ENCODE measurements at places on chromosomes 6 and 20.
A peak's percentile ranks its signal among the peaks of the same experiment; 100 is the strongest.

GRCh38 chr6:95578106-95578410, 723 bp downstream of the MANEA start:
- peak; percentile 9 for DNase-seq

DNA sequence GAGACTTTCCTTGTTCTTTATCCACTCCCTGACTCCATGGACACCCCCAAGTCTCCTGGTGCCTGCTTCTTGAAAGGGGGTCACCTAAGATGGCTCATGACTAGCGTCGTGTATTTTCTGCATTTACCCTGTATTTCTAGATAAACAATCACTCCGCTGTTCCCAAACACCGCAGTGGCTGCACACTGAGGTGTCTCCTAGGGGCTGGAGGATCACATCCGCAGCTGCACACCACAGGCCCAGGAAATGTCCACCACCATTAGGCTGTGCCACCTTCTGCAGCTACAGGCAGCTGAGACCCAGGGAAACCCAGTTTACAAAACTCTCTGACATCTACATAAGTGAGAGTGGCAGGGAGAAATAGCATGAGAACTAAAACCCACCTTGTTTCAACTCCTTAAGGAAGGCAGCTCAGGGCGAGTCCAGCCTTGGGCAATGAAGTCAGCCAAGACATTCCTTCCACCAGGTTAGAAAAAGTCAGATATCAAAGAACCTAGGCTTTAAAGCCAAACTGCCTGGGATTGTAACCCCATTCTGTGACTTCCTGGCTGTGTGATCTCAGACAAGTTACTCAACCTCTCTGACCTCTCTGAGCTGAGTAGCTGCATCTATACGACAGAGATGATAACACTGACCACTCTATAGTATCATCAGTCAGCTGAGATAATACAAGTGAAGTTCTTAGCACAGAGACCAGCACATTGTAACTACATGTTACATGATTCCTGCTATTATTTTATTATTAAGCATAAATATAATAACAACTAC, 102.2 kb downstream of the SNX5 start:
- DNase-seq = no peak

- no peak for DNase-seq
These were observed 113.2 kb downstream of the FNDC1 start for GRCh38 chr6:159282421-159282820.

GRCh38 chr6:16514249-16514648, 247.0 kb downstream of the ATXN1 start:
- DNase-seq = no peak

GRCh38 chr6:33273924-33274902, 2.3 kb downstream of the RPS18 start:
- DNase-seq = no peak

GRCh38 chr20:32152421-32153155, 43.1 kb downstream of the TM9SF4 start:
- DNase-seq = no peak

GRCh38 chr6:125421836-125422235, 120.1 kb upstream of the HDDC2 start:
- DNase-seq = no peak

DNA sequence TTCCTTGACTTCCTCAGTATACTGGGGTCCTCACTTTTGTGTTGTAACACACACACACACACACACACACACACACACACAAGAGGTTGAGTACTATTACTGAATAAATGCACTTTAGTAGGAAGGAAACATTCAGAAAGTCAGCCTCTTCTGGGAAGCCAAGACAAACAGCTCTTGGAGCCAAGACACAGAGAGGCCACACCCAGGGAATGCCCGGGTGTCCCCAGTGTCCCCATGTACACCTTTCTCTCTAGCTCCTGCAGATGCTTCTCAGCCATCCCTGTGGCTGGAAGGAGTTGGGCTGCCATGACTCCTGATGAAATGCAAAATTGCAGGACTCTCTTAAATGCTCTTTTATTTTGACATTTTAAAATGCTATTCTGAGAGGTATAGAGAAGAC, 70.5 kb downstream of the PPP1R14C start:
- DNase-seq = no peak

GRCh38 chr20:42391807-42392206, 773.6 kb upstream of the CHD6 start:
- no peak for DNase-seq

DNA sequence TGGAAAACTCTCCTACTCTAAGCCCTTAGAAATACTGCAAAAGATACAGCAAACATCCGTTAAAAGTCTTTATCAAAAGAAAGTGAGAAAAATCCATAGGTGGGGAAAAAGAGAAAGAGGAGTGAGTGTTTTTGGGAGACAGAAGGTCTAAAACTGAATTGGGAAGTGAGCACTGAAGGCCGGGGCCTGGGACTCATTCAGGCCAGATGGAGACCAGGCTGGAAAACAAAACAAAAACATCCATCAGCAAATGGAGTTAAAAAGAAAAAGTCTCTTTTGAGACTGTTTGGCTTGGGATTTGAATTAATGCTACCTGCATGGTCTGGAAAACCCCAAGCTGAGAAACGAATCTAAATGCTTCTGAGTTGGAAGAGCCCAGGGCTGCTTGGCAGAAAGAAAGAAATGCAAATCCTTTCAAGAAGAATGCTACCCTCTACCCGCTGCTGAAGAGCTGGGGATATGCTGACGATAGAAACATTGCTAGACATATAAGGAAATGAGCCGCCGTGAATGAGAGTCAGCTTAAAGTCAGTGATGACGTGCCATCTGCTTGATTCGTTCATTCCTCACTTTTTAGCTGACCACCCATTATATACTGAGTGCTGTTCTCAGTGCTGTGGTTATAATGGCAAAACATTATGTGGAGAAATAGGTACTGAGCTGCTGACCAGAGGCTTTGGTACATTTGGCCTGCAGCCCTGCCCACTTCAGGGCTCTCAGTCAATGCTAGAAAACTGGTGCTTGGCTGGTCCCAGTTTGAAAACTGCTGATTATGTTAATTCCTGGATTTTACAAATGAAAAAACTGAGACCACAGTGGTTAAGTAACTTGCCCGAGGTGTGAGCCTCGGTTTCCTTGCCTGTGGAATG, 28.0 kb upstream of the TULP4 start:
- no peak for DNase-seq

DNA sequence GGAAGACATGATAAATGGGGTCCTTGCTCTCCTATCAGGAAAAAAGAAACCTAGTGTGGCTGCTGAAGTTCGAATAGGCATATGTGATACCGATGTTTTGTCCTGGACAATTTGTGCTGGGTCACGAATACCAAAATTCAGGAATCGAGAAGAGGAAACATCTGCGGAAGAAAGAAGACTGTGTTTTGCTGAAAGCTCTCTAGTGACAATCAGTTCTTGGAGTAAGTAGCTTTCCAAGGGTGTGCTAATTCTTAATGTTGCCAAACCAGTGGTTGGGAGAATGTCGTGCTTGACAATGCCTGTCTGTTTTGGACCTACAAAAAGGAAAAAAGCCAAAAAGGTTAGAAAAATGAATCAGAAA, 956.1 kb downstream of the PHF3 start:
- DNase-seq = no peak

GRCh38 chr6:71420095-71420692, 131.6 kb downstream of the OGFRL1 start:
- DNase-seq = peak; percentile 8

DNA sequence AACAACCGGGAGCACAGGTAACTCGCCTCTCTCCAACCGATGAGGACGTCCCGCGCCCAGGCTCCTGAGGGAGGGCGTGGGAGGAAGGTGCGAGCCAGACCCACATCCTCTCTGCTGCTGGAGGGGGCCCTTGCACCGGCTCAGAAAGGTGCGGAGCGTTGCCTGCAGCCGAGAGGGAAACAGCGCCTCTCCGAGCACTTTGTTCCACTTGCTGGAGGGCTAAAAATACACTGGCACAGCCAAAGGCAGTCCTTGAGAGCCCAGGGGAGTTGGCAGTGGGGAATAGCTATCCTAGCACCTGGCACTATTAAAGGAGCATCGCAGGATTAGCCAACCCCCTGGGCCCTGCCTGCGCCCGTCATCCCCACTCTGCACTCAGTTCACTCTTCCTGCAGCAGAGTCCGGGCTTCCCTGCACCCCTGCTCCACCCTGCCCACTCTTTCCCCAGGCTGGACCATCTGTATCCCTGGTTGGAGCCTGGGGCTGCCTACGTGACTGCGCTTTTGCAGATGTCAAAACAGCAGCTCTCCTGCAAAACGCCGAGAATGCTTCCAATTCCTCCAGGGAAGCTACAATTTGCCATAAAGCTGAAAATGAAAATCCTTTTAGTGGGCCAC, 108.9 kb downstream of the SNX5 start:
- DNase-seq = peak; percentile 50

- no peak for DNase-seq
These were observed 91.8 kb downstream of the NOL4L start for GRCh38 chr20:32493356-32493755.

DNA sequence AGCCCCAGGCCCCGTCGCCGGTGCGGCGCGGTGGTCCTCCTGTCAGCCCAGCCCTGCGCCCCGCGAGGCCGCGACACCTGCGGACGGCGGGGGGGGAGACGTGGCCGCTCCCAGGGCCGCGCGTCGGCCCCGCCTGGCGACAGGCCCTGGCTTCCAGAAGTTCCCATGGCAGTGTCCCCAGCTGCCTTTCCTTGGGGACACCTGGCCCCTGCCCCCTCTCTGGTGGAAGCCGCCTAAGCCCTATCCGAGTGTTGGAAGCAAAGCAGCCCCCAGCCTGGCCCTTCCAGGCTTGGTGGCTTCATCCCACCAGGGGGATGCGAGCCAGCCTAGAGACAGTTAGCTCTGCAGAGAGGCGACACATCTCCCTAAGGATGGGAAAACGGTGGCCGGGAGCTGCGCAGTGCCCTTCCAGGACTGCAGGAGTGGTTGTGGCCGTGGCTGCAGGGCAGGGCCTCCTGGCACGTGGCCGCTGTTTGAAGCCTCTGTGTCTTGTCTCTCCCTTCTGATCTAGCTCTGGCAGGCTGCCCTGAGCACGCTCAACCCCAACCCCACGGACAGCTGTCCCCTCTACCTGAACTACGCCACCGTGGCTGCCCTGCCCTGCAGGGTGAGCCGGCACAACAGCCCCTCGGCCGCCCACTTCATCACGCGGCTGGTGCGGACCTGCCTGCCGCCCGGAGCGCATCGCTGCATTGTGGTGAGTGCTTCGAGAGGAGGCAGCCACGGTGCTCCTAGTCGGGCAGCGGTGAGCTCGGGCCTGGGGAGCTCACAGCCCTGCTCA, 816 bp downstream of the NPEPL1 start:
- no peak for DNase-seq

DNA sequence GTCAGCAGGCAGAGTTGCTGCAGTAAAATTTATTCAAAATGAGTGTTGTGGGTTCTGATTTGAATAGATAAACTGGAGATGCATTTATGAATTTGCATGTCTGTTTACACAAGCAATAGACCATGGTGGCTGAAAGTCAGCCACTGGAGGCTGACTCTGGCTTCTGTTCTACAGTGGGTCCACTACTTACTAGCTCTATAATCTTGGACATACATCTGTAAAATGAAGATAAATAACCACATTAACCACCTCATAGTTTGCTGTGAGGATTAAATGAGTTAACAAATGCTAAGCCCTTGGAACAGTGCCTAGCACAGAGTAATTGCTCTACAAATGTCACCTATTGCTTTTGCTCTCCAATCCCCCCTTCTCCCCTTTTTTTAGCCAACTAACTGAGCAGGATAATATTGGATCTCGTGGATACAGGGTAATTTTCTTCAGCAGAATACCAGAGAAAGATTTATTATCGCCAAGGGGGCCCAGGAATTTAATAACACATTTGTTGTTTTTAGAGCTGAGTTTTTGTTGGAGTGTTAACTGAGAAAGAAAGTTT, 1.4 kb upstream of the PM20D2 start:
- DNase-seq = peak; percentile 13

DNA sequence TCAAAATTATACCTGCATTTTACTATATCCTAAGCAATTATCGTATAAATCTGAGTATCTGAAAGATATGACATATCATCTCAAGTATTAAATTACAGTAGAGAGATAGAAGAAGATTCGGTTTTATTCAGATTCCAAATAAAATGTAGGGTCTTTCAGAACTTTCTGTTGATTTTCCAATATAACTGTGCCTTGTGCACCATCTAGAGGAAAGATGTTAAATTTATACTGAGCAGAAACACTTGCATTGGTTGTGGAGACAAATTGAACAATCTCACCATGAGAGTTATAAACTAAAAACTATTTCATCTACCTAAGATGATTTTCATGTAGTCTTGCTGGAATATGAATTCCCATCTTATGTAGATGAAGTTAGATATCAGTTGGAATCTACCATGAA, 26.8 kb upstream of the HSF2 start:
- DNase-seq = no peak

DNA sequence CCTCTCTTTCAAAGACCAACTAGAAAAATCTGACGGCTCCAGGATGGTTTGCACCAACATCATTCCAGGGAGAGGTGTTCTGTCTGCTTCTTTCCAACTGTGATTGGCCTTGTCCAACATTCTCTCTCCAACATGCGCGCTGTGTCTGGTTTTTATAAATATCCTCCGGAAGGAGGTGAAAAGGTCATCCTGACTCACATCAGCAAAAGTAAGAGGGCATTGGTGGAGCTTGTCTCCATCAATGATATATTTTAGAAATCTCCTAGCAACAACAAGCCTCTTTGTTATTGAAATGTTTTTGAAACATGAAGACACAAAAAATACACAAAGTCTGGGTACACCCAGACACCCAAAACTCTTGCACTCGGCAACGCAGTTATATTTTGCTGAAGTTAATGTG, 475.3 kb upstream of the JARID2 start:
- no peak for DNase-seq

GRCh38 chr6:128712898-128713297, 170.0 kb upstream of the LAMA2 start:
- DNase-seq = no peak

- no peak for DNase-seq
These were observed 80.9 kb upstream of the AFDN start for GRCh38 chr6:167745670-167746389.

DNA sequence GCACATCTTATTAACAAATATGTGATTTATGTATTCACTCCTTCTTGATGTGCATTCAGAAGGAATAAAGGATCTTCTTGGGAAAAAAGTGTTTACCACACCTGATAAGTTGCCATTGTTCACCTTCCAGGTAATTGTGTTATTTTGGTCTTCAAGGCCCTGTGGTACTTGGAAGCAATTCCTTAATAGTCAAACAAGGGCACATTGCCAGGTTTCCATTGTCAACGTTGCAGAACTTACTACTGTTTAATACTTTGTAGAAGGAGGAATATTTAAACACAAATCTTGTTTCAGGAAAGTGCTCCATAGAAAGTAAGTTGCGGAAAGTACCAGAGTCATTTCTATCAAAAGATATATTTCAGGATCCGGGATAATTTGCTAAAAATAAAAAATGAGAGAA, 129.5 kb upstream of the SGK1 start:
- DNase-seq = no peak
